Upper lobe of left lung (tissue), 6 donors: ENCODE measurements at places on chromosomes 1 and 21. TPM values are rescaled to one million over a fixed set of nuclear protein-coding genes. Genes with fewer than 3 reads are reported as not detected.

The MINDY1 gene
- total RNA-seq = 19.0 TPM

The CD53 gene
- total RNA-seq = 181 TPM

- no peaks in the 10 kb centered on the region for H3K36me3 ChIP-seq
- no peaks in the 10 kb centered on the region for H3K27me3 ChIP-seq
- H3K4me3 ChIP-seq = no peak overlapping the region
- no peak for DNase-seq
- no peaks in the 10 kb centered on the region for H3K4me1 ChIP-seq
- no peak overlapping the region for H3K27ac ChIP-seq
These were observed 118.3 kb downstream of the PTPRU start for GRCh38 chr1:29354511-29355098.

DNA sequence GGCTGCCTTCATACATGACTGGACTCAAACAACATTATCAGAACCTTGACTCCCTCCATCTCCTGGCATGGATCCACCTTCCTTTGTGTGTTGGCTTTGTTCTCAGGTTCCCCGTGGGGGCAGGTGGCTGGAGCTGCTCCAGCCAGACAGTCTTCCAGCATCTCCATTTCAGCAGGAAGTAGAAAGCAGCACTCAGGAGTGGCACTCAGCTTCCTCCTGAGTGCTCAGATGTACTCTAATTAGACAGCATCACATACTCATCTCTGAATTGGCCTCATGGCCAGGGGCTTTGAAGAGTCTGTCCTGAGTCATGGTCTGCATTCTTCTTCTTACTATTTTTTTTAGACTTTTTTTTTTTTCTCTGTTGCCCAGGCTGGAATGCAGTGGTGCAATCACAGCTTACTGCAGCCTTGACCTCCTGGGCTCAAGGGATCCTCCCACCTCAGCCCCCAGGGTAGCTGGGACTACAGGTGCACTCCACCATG, 27.9 kb downstream of the OVAAL start:
- H3K4me3 ChIP-seq = no peak overlapping the region
- no peaks in the 10 kb centered on the region for H3K36me3 ChIP-seq
- H3K27me3 ChIP-seq = no peaks in the 10 kb centered on the region
- no peaks in the 10 kb centered on the region for H3K4me1 ChIP-seq
- DNase-seq = no peak
- no peak overlapping the region for H3K27ac ChIP-seq
